Neural crest cell (in vitro differentiated cells): ENCODE measurements at places on chromosomes 7 and 10.

DNA sequence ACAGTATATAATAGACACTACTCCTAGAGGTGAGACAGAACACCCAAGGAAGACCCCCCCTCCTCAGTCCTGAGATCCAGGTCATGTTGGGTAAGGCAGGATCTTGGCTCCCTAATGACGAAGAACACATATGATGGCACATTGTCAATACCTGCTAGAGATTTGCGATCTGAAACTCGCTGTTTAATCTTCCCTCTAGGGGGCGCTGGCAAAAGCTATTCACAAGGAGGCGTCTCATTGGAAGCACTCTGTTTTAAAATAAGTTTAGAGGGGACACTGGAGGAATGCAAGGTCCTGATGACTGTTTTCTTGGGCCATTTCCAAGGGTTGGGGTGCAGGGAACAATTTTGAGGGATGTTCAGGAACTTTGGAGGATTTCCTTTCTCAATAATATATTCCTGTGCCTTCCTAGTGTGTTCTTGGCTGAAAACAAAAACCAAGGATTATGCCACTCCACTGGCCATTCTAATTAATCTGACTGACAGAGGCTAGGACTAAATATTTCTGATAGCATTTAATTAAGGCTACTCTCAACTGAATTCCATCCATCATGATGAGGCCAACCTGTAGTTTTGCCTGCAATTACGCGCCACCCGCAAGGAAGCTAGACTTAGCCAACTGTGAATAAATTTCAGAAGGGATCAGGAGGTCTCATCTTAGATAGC is 1013.8 kb upstream of the MBL2 start:
- no peak for DNase-seq

- no peak for DNase-seq
Measured at GRCh38 chr10:28754930-28755718, 77.8 kb downstream of the BAMBI start.

DNA sequence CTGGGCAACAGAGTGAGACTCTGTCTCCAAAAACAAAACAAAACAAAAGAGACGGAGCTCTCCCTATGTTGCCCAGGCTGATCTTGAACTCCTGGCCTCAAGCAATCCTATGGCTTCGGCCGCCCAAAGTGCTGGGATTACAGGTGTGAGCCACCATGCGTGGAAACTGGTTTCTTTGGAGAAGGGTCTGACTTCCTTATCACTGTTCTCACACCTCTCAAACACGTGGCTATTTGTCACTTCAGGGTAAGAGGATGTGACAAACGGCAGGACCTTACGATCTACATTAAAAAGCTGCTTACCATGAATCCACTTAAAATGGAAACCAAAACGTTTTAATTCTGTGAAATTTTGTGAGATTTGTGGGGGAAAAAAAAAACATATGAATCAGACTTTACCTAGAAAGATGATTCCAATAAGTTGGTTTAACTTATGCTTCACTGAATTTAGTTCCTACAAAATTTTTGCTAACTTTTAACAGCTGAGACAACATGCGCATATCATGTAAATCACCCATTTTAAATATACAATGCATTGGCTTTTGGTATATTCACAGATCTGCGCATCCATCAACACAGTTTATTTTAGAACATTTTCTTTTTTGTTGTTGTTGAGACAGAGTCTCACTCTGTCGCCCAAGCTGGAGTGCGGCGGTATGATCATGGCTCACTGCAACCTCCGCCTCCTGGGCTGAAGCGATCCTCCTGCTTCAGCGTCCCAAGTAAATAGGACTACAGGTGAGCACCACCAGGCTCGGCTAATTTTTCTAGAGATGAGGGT is 18.7 kb upstream of the FOXK1 start:
- DNase-seq, result no peak

- DNase-seq, result no peak
Measured at GRCh38 chr7:192701-193480, 520 bp downstream of the FAM20C start.

GRCh38 chr10:13707156-13707881 is 120.6 kb downstream of the PRPF18 start:
- DNase-seq, result peak; percentile 40

- DNase-seq, result no peak
Measured at GRCh38 chr10:128612195-128612594, 486.0 kb upstream of the MKI67 start.

GRCh38 chr10:23367896-23368595 is 23.4 kb upstream of the C10orf67 start:
- DNase-seq, result no peak

GRCh38 chr7:106216517-106216922 is 68.3 kb downstream of the NAMPT start:
- no peak for DNase-seq

DNA sequence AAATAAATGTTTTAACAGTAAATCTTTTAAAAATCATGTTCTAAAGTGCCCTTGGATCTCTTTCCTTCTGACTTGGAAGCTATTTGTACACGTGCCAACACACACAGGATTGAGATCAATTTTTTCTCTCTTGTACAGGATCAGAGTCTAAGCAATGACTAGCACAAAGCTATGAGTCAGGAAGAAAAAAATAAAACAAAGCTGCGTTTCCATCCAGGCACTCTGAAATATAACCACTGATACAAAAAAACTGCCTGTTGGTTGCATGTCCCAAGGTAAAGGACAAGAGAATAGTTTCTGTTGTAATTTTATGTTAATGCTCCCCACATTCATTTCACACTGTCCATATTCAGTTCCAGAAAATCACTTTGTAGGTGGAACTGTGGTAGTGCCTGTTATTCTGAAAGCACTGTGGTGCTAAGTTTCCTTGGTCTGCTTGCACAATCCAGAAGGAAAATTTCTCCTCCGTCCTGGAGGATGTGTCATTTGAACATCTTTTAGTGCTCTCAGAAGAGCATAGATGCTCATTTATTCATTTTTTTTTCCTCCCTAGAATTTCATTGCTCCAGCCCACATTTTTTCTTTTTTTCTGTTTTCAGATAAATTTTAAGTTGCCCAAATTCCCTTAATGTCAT is 113.4 kb downstream of the PLXDC2 start:
- no peak for DNase-seq

- DNase-seq, result no peak
Measured at GRCh38 chr7:111630862-111631261, 68.6 kb upstream of the IMMP2L start.

DNA sequence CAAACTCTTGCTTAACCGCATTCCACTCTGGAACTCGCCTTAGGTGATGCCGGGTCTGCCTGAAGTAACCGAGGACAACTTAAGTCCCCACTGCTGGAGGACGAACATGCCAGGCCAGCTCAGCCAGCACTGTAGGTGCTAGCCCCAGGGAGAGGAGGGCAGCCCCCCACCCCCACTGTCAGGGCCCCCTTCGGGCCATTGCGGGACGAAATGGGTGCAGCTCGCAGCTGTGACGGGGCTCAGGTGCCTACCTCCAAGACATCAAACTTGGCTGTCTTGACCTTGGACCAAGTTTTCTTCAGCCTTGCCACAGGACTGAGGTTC is 60.4 kb downstream of the CSGALNACT2 start:
- DNase-seq, result no peak
